ENCODE measurements at places on chromosomes 3 and 15.

DNA sequence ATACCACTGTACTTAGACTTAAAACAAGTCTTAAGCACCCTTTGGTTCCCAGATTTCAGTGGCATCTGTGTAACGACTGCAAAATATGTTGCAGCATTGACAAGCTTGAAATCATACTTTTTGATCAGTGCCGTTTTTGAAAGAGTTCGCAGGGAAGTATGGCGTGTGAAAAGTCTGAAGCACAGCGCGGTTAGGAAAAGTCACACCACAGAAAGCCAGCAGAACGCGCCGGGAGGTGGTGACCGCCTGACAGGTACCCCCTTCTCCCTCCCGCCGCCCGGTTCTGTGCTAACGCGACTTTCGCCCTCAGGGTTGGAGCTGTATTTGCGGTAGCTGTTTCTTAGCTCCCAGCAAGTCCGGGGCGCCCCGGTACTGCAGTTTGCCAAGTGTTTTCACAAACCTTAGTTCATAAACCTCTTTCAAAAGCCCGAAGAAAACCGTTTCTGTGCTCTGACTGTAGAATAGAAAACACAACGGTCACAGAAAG, 481 bp upstream of the CRYBG3 start:
- DNase-seq: no peak

DNA sequence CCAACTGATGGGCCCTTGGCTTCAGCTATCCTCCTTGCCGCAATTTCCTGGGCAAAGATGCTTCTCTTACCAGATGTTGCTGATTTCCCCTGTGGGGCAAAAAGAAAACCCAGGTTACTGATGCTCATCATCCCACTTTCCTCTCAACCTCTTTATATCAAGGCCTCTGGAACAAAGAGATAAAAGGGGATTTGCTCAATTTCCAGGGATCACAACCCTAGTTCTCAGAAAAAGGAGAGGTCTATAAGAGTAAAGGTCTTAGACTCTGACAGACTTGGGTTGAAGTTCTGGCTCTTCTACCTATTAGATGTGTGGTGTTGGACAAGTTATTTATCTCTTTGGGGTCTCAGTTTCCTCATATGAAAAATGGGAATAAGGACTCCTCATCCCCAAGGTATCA, 8.5 kb downstream of the RPAP1 start:
- no peak for DNase-seq

DNA sequence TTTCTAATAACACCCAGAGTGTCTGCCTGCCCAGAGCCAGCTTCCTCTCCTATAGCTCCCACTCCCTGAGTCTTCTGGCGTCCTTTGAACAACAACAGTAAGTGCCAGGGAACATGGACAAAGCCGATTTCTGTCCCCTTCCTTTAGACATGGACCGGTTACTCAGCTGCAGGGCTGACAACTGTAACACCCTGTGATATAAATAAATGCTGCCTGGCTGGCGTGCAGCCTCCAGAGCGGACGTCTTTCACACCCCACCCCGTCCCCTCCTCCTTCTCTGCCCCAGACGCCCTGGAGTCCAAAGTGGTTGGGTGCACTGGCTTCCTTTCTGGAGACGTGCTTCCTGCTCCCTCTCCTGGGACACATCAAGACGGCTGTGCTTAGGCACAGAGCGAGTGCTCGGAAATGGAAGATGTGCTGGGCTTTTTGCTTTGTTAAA, 281.9 kb upstream of the LRRFIP2 start:
- DNase-seq: no peak

DNA sequence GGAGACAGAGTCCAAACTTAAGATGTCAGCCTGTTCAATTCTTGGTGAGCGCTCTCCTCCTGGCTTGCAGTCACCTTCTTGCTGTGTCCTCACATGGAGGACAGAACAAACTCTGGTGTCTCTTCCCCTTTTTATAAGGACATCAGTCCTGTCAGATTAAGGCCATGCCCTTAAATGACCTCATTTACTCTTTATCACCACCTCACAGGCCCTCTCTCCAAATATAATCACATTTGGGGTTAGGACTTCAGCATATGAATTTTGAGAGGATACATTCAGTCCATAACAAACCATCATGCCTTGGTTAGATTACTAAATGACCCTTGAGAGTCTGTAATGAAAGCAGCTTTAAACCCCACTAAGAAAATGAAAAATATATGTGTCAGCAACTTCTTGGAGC, 175.2 kb downstream of the TAFA4 start:
- DNase-seq: no peak

DNA sequence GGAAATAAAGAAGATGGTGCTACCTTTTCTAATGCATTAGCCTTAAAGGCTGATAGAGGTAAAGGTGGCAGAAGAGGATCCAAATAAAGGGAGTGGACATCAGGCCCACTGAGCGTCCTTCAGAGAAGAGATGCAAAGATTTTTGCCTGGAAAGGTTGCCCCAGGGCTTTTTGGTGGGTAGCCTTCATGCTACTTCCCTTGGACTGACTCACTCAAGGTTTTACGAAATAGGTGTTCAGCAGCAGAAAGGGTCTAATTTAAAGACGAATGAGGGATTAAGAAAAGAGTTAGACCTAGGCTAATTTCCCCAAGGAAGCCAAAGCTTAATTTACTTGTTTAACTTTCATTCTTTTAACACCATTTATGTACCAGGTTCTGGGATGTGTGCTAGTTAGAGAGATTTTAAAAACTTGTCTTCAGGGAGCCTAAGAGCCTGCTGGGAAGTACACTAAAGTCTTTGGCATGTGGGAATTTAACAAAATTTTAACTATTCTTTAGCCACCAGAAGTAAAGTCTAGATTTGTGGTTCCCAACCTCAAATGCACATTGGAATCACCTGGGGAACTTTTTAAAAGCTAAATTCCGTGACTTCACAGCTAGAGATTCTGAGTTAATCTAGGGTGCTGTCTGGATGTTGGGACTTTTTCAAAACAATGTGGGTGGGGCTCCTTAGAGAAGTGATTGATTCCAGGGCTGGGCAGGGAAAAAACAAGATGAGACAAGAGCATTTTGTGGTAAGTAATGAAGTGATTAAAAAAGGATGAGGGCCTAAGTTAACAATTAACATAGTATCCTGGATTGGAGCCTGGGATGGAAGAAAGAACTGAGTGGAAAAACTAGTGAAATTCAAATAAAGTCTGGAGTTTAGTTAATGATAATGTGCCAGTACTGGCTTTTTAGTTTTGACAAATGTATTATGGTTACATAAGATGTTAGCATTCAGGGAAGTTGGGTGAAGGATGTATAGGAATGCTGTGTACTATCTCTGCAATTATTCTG, 3.4 kb downstream of the IL20RB start:
- DNase-seq: no peak

GRCh38 chr15:63849906-63850305, 16.2 kb upstream of the HERC1 start:
- DNase-seq: no peak

DNA sequence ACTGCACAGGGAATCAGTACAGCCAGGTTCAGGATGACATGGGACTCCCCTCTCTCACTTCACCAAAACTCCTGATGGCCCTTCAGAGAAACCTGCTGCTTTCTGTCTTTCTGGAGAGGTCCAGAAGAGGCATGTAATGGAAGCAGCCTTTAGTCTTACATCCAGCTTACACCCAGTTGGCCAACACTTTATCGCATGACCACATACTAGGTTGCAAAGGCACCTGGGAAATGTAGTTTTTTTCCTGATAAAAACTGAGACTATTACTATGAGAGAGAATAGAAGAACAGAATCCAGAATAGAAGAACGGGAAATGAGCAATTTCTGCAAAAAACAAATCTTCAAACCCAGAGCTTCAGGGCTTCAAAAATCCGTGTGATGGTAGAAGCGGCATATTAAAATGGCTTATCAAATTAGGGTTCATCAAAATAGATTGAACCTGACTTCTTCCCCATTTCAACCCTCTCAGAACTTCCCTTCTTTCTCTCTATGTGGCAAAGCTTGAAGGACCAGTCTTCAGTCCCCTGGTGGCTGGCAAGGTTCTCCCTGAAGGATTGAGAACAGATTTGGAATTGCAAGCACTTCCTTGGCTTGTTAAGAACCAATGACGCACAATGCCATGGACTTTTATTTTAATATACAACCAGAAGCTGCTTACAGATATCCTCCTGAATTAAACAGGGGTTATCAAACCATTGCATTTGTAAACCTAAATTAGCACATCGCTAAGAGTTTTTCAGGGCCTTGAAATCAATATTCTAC, 34.4 kb downstream of the CORO2B start:
- DNase-seq: no peak

DNA sequence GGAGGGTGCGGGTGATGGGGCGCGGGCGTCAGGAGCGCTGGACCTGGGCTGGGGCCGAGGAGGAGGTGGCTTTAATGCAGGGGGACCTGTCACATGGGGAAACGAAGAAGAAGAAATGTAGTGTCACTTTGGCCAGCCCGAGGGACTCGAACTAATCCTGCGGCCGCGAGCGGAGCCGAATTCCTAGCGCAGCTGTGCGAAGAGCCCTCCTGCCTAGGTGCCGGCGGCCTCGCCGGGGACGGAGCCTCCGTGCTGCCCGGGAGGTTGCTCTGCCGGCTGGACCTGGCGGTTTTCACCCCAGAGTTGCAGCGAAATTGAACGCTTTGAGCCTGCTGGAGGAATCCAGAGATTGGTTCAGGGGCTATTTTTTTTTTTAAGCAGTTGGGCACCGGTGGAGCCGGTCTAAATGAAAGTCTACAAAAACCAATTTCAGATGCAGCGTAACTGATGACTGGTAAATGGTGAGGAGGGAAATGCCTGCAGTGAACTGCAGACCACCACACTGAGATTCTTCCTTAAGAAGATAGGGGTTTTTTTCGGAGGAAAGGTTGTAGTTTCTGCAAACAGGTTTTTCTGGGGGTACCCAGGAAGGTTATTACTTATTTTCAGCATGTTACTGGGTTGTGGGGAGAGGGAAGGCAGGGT, 662 bp downstream of the TMEM108 start:
- no peak for DNase-seq

- DNase-seq: no peak
Measured at GRCh38 chr15:44676676-44677075, 13.2 kb upstream of the SPG11 start.

- DNase-seq: no peak
Measured at GRCh38 chr3:156792945-156793344, 33.2 kb upstream of the LEKR1 start.

DNA sequence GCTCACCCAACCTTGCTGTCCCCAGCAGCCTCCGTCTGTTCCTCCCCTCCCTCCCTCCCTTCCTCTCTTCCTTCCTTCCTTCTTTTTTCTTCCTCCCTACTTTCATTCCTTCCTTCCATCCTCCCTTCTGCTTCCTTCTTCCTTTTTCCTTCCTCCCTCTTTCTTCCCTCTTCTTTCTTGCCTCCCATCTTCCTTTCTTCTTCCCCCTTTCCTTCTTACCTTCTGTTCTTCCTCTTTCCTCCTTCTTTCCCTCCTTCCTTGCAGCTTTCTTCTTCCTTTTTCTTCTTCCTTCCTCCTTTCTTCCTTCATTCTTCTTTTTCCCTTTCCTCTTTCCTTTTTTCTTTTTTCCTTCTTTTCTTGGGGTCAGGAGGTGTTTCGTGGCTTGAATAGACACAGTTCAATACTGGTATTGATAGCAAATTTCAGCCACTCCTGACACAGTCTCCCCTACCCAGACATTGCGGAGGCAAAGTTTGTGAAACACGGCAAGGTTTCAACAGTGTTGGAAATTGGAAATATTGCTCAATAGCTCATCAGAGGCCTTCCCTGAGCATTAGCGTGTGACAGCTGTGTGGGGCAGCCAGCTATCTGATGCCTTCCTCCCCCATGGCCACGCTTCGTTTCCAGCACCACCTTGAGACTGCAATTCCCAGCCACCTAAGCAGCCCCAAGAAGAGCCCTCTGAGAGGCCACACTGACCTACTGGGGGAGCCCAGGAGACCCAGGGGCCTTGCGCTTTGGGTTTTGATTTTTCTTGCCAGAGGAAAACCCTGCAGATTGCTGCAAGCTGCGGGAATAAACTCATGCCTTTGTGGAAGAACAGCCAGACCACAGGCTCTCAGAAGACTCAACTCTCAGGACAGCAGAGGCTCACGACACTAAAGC, 82.2 kb downstream of the KLF15 start:
- DNase-seq: no peak

DNA sequence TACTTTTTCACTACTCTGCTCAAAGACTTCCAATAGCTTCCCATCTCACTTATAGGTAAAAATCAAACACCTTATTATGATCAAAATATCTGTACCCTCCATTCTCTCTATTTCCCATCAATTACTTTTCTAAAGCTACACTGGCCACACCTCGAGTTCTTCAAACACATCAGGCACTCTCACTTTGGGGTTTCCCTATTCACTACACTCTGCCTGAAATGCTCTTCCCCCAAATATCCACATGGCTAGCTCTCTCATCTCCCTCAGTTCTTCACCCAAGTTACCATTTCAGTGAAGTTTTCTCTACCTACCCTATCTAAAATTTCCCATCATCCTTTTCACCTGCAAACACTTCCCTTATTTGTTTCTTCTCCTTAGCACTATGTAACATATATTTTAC, 14.8 kb downstream of the UBE3A start:
- DNase-seq: no peak

DNA sequence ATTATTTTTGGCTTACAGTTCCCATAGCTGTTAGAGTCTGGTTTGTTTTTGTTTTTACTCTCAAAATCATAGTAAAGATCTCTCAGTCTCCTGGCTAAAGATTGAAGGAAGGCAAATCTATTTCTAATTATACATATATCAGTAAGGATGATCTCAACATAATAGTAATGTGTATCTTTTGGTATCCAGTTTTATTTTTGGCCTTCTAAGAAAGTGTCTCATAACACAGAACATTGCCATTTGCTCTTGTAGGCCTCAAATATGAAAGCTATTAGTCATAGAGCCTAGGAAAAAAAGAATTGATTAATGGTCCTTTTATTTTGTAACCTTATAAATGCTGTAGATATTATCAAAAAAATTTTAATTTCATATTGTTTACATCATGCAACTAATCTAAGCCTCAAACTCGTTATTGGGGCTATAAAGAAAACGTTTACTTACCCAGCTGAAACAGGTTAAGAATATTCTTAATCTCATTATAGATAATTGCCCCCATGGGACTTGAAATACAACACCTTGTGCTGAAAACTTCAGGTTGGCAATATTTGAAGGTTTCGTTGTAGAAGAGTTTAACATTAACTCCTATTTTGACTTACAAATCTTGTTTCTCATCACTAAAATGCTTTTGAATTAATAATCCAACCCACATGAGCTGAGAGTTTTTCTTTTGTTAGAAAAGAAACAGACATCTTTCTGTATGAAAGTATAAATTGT, 16.7 kb downstream of the FBXO45 start:
- no peak for DNase-seq

- no peak for DNase-seq
Measured at GRCh38 chr3:7607083-7607482, 746.2 kb downstream of the GRM7 start.

- no peak for DNase-seq
Measured at GRCh38 chr15:42071717-42072116, 22.6 kb downstream of the PLA2G4D start.

DNA sequence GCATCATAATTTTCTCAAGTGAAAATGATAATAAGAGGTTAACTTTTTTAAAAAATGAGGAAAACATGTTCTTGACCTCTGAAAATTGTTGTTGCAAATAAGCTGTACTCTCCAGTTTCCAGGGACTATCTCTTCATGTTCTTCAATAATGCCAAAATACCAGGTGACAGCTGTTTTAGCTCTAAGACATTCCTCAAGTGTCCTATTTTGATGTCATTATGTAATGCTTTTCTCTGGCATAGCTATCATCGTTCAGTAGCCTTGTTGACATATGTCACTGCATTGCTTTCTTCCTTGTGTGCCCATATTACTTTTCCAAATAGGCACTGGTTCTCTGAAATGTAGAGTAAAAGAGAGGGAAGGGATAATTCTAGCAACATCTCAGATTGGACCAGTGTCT, 5.7 kb upstream of the FILIP1L start:
- DNase-seq: no peak

All from SIG-M5 (cell line).